Spinal cord (tissue), 10 donors: ENCODE measurements at places on chromosomes 5 and 9. TPM values are rescaled to one million over a fixed set of nuclear protein-coding genes. Genes with fewer than 3 reads are reported as not detected.

Gene PCDHA12
- 2.5 TPM for total RNA-seq

- DNase-seq: no peak
Observed at GRCh38 chr5:31408814-31409213, 123.1 kb downstream of the DROSHA start.

DNA sequence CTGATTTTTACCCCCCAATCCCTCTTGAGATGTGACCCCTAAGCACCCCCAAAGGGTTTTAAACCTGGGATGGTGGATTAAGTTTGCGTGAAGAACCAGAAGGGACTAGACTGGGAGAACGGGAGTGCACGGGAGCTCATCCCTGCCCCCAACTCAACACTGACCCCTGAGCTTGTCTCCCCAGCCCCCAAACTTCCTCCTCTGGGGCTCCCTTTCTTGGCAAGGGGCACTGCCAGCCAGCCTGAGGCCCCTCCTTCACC lies 5.0 kb upstream of the SET start:
- DNase-seq: peak; percentile 20

GRCh38 chr5:103066326-103066725 lies 53.6 kb downstream of the GIN1 start:
- no peak for DNase-seq

DNA sequence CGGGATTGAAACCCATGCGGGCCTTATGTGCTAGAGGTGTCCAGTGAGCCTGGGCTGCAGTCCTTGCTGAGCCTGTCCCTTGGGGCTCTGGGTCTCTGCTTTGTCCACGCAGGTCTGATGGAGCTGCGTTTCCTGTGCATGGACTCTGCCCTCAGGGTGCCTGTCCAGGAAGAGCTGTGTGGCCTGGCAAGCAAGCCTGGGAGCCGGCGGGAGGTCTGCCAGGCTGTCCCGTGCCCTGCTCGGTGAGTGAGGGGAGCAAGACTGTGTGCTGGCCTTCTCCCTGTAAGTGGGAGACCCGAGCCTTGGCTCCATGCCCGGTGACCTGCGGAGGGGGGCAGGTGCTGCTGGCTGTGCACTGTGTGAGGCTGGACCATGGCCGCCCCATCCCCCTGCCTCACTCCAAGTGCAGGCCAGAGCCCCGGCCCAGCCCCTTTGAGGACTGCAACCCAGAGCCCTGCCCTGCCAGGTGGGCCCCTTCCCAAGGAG lies 11.2 kb upstream of the CACFD1 start:
- DNase-seq: no peak

GRCh38 chr9:132694144-132694543 lies 23.9 kb downstream of the GTF3C4 start:
- DNase-seq: no peak

DNA sequence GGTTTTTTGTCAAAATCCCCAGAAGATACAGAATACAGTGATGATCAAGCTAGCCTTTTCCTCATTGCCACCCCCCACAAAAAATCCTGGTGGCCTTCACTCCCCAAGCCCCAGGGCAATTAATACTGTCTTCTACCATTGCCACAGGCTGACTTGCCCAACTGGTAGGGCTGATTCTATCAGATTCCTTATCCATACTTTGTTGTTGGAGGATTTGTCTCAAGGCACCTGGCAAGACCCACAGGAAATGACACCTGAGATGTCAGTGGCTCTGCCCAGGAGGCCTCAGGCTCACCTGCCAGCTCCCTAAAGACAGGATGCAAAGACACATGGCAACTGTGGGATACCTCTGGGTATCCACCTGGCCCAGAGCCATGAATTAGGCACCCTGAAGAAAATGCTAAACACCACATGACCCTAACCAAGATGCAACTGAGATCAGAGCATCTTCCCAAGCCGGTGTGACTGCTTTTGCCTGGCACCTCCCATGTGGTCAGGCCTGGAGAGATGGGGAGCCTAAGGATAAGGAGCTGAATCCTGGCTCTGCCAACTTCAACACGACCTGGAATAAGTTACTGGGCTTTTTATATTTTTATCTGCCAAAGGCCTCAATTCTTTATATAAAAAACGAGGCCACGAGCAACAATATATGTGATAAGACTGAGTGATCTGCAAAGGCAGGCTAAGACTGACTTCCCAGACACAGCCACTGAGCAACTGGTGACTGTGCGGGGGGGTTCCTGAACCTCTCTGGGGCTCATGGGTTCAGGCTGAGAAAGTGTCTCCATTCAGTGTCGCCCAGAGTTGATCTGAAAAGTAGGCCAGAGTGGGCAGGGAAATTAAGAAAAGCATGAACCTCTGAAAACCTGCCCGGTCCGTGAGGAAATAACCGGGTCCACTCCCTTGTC lies 944 bp downstream of the ATOX1 start:
- no peak for DNase-seq
